ENCODE measurements at places on chromosomes 6 and 20.
A peak's percentile ranks its signal among the peaks of the same experiment; 100 is the strongest.

- peak; percentile 19 for DNase-seq
Measured at GRCh38 chr6:45477790-45478189, 100.1 kb upstream of the SUPT3H start.

DNA sequence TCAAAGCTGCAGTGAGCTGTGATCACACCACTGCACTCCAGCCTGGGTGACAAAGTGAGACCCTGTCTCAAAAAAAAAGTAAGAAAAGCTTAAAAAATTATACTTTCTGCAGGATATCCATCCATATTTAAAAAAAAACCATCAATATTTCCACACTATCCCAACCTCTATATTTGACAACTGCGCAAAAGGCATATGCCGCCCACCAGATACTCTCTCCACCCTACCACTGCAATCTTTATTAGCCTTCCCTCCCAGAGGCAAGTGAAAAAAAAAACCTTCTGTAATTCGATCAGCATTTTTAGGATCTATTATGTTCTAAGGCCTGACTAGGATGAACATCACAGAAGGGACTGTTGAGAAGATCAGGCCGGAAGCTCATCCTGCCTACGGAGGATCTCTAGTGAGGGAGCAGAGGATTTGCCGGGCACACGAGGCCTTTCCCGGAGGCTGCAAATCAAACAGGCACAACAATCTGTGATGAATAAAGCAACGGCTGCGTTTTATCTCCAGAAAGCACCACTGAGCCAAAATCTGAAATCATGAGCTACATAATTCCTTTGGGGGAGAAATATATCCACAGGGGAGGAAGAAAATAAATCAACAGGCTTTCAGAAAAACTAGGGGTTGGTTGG is 65.9 kb downstream of the GFOD1 start:
- no peak for DNase-seq

GRCh38 chr6:76885861-76886301 is 577.4 kb downstream of the HTR1B start:
- no peak for DNase-seq

DNA sequence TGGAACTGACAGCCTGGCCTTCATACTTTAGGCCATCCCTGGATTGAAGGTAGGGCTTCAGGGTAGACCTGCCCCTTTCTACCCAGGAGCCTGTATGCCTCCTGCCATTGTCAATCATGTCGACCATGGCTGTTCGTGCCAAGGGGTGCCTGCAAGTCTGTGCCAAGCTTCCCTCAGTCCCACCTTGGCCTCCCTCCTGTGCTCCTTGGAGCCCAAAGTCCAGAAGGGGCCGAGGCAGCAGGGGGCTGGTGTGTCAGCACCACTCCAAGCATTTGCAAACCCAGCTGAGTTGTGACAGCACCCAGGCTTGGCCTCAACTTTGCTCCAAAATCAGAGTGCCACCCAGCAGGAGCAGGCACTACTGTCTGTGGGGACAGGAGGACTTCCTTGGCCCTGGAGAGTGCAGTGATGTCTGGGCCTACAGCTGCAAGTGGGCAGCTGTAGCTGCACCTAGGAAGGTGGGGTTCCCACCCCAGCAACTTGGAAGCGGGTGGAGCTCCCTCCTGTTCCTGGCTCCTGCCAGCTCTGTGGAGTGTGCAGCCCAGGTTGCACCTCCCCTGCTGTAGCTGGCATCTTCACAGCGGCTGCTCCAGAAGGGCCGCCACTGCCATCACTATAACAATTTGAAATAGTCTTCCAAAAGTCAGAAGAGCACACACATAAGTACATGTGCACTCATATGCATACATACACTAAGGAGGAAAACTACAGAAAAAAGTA is 1719.3 kb downstream of the HACE1 start:
- DNase-seq: no peak

GRCh38 chr6:121756666-121757065 is 321.2 kb downstream of the GJA1 start:
- DNase-seq: no peak

- no peak for DNase-seq
Measured at GRCh38 chr20:14757728-14758127, 420.3 kb upstream of the FLRT3 start.

DNA sequence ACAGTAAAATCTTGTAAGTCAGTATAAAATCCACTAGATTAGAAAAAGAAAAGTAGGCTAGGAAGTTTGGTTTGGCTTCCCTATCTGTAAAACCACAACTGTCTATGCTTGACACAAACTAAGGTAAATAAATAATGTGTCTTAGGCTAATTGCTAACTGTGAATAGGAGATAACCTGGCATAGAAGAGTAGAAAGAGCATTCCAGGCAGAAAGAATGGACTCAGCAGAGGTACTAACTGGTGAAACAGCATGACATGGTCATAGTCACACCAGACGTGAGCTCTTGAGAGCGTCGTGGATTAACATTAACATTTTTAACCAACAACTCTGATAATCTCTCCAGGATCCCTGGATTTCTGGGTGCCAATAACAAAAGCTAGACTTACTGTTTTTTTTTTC is 8.7 kb upstream of the WTAP start:
- no peak for DNase-seq

GRCh38 chr20:36344517-36345132 is 38.5 kb downstream of the DLGAP4 start:
- peak; percentile 8 for DNase-seq

DNA sequence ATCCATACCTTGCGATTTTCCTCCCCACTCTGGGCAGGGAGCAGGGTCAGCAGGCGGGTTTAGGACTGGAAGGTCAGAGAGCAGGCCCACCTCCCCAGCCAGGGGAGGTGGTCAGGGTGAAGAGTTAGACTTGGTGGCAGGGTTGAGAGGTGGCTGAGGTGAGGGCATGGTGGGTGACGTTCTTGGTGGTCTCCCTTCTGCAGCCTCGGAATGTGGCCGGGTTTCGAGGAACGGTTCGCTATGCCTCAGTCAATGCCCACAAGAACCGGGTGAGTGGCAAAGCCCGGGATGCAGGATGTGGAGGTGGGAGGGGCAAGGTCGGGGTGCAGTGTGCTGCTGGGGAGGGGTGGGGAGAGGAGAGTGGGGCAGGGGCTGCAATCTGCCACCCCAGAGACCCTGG is 11.6 kb downstream of the TTBK1 start:
- DNase-seq: no peak

DNA sequence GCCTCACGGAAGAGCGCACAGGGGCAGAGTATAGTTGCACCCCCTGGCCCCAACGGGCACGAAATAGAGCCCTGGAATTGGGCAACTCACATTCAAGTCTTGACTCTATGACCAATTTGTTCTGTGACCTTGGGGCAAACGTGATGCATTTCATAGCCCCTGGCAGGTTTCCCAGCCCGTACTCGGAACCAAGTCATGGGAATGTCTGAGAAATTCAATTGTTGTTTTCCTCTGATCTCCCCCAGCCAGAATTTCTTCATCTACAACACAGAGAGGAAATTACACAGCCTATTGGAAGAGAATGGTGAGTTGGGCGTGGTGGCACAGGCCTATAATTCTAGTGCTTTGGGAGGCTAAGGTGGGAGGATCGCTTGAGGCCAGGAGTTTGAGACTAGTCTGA is 322.3 kb upstream of the SULF2 start:
- no peak for DNase-seq

GRCh38 chr20:10511170-10511508 is 76.0 kb downstream of the SLX4IP start:
- no peak for DNase-seq
